ENCODE measurements at places on chromosomes 3 and 15. TPM values are rescaled to one million over a fixed set of nuclear protein-coding genes. Genes with fewer than 3 reads are reported as not detected.

DNA sequence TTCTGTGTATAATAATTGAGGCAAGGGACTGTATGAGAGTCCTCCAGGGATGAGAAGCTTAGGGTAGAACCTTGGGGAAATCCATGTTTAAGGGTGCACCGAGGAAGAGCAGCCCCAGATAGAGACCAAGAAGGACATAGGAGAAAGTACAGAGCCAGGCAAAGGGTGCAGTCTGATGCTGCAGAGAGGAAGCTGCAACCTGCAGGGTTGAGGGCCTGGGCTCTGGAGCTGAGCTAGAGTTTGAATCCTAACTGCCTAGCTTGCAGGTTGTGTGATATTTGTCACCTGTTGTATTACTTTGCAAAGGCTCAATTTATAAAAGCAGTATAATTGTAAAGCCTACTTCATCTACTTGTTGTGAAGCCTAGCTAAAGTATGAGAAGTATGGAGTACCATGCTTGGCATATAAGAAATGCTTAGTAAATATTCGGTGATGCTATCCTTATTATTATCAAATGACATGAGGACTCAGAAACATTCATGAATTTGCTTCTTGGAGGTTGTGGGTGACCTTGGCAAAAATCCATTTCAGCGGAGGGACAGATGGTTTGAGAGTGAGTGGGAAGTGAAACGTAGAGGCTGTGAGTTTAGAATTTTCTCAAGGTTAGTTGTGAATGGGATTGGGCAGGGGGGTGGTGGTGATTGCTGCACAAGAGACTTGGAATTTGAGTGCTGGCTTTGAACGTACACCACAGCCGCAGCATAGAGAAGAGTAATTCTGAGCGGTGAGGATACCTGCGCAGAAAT lies 43.8 kb downstream of the PLCL2 start:
- no peak for DNase-seq

- DNase-seq, result no peak
Measured at GRCh38 chr3:126464997-126465396, 10.7 kb downstream of the ZXDC start.

DNA sequence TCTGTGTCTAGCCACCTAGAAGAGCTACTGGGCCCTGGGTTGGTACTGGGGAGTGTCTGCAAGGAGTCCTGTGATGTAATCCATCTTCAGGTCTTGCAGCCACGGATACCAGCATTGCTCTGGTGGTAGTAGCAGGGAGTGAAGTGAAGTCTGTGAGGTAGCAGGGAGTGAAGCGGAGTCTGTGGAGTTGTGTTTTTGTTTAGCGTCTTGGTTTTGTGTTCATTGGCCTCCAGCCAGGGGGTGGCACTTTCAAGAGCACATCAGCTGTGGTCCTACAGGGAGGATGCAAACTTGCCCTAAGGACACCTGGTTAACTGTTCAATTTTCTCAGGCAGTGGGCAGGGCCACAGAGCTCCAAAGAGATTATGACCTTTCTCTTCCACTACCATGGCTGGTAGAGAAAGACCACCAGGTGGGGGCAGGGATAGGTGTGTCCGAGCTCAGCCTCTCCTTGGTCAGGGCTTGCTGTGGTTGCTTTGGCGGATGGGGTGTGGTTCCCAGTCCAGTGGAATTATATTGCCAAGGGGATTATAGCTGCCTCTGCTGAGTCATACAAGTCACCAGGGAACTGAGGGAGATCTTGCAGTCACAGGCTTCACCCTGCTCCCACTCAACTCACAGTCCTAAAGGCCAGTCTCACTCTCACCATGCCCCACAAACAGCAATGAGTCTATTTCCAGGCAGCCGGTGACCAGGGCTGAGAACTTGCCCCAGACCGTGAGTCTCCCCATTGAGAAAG lies 424.7 kb downstream of the ZBBX start:
- no peak for DNase-seq

- no peak for DNase-seq
Measured at GRCh38 chr3:188135271-188135670, 18.7 kb upstream of the LPP start.

DNA sequence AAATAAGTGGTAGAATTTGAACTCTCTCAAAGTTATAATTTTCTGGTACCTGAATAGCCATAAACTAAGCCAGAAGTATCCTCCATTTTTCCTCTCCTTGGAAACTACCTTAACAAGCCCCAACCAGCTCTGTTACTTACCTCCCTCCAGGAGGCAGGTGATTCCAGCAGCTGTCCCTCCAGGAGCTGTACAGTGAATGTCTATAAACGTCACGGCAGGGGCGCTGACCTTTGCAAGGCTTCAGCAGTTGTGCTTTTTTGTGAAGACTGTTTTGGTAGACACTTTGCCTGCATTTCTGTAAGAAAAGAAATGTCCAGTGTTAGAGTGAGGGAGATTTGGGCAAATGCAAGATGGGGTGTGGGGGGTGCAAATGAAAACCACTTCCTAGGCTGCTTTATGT lies 67.2 kb downstream of the LEO1 start:
- DNase-seq, result no peak

- DNase-seq, result no peak
Measured at GRCh38 chr15:82129761-82130160, 83.9 kb upstream of the MEX3B start.

GRCh38 chr3:189898559-189899153 lies 222.0 kb downstream of the P3H2 start:
- DNase-seq, result no peak

GRCh38 chr3:74691946-74692345 lies 77.5 kb upstream of the CNTN3 start:
- DNase-seq, result no peak

GRCh38 chr3:170610321-170610884 lies 24.5 kb upstream of the SLC7A14 start:
- DNase-seq, result no peak

DNA sequence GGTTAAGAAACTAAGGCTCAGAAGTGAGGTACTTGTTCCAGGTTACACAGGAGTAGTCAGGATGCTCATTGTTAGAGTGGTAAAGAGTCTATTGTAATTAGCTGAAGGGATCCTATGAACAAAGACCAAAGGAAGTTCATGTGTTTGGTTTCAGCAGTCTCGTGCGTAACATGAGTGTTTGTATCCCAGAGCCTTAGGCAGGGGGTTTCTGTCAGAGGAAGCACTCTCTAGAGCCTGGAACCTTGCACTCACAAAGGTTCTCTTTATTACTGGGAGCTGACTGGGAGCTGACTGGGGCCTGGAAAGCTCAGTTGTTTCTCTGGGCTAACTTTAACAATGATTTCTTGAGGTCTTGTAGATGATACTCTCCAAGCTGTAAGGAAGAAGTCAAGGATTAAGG lies 3.9 kb downstream of the ZNF197 start:
- DNase-seq, result no peak

DNA sequence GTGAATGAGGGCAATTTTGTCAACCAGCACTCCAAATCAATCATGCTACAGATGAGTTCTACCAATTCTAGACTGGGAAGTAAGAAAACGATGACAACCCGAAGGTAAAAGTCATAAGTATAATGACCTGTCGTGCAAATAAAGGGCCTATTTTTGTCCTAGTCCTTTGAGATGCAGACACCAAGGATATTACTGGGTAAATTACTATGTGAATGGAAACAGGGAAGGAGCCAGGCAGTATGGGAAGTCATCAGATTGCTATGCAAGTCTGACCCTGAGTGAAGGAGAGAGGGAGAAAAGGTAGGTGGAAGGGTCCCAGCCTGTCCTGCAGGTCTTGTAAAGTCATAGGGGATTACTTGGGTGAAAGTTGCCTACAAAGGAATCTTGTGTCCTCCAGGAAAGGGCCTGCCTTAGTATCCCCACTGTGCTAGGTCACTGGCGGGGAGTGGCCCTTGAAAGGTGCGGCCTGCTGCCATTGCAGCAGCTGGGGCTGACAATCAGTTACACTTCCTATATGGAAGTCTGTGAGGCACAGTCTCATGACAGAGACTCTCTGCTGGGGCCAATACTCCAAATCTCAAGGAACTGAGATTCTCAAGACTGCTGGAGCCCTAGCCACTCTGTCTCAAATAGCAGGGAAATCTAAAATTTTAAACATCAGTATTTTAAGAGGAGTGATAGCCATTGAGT lies 149.9 kb upstream of the SLC2A2 start:
- DNase-seq, result no peak

DNA sequence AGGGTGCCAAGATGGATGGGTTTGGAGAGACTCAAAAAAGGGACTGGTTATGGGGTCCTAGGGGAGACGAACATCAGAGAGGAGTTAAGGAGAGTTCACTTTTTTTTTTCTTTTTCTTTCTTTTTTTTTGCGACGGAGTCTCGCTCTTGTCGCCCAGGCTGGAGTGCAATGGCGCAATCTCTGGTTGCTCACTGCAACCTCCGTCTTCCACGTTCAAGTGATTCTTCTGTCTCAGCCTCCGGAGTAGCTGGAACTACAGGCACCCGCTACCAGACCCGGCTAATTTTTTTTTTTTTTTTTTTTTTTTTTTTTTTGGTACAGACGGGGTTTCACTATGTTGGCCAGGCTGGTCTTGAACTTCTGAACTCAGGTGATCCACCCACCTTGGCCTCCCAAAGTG lies 1.2 kb downstream of the SPINT1 start:
- DNase-seq, result no peak

DNA sequence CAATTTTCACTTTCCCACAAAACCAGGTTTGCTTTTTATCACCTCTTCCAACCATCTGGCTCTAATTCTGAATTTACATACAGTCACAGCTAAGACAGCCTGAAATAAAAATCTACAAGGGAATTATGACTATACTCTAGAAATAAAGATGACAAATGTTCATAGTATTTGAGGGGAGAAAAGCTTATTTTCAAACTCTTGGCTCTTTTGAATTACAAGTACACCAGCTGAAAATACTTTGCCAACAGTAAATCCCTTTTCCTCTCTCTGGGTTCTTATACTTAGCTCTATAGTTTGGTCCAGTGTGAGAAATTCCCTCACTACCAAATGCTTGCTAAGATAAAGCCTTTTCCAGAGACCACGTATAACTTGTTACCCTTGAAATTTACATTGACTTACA lies 1037.9 kb downstream of the ROBO1 start:
- no peak for DNase-seq

DNA sequence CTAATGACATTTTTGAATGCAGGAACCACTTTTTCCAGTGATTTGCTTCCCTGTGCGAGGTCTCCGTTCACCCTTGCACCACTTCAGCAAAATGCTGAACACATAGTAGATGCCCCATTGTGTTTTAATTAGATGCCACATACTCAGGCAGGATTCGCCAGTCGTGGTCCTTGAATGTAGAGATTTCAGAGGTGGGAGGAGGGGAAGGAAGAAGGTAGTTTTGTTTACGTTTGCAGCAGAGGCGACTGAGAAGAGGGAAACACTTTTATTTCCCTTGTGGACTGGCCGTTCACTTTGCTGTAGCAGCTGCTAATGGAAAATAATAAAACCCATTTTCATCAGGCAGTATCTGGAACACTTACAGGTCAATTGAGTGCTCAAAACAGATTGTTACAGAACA lies 262.8 kb upstream of the TBL1XR1 start:
- DNase-seq, result no peak

- no peak for DNase-seq
Measured at GRCh38 chr15:79872358-79873017, 24.3 kb downstream of the MTHFS start.

DNA sequence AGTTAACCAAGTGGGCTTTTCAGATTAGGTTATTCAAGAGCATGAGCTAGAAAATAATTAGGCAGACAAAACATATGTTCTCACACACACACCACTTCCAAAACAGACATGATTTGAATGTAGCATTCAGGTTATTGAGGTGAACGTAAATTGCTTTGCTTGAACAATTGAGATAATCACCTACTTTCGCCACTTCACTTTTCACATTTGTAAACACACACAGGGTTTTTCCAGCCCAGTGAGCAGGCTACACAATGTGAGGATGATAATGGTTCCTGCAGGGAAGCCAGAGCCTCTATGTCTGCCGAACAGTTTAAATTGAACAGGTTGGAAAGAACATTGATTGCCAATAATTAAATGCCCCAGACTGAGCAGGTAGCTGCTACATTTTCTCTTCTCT lies 560.8 kb downstream of the OCA2 start:
- no peak for DNase-seq

DNA sequence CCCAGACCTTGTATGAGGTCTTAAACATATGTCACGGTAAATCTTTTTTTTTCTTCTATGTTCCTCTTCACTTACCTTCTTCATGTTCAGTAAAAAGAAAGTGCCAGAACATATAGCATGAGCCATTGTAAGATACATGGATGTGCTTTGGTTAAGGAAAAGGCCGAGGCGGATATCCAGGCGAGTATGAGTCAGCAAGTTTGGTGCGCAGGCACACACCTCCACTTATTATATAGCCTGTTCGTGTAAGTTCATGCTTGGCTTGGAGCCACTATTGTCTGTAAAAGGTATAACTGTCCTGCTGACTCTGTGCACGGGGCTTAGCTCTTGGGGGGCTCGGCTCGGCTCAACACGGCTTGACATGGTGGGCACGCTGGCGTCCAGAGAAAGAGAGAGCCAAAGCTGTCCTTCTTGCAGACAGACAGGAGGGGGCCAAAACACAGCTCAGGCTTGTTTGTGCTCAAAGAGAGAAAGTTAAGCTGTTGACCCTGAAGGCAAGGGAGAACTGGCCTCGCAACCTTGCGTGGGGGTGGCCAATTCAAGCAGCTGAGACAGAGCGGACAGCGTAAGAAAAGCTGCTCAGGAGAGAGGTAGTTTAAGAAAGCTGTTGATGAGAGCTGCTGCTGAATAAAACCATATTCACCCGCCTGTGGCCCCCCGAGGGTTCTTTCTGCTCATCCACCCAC lies 251.2 kb downstream of the SLC9A9 start:
- DNase-seq, result no peak

- DNase-seq, result no peak
Measured at GRCh38 chr3:34180532-34180931, 382.1 kb downstream of the PDCD6IP start.

DNA sequence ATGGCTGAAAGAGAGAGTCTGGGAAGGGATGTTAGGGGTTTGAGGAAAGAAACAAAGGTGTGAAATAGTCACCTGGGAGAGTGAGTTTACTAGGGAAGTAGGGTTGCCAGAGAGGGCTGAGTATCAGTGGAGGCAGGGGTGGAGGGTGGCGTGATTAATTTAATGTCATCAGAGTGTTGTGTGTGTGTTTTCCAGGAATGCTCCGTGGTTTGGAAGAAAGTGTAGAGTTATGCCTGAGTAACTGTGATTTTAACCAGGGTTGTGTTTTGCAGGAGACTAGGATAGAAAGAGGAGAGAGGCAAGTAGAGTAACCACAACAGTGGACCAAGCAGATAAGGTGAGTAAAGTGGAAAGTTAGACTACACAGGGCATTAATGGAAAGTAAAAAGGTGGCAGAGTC lies 27.2 kb downstream of the PLD1 start:
- DNase-seq, result no peak

DNA sequence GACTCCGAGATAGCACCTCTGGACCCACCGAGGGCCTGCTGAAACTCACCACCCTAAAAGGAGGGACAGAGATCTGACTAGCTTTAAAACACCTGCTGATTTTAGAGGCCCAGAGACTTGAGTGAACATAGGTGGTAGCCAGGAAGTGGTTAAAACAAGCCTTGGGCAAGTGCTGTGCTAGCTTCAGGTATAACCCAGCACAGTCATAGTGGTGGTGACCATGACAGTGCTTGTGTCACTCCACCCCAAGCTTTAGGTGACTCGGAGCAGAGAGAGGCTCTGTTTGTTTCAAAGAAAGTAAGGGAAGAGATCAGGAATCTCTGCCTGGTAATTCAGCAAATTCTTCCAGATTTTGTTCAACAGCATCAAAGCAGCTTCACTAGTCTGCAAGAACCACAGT lies 641.1 kb upstream of the BCHE start:
- DNase-seq, result no peak

- no peak for DNase-seq
Measured at GRCh38 chr3:180116658-180117057, 79.9 kb upstream of the PEX5L start.

ST6GAL1 gene
- 142 TPM for total RNA-seq

CFAP20DC gene
- total RNA-seq, result 1.8 TPM

PCSK6 gene
- 1.4 TPM for total RNA-seq

SOX14 gene
- total RNA-seq, result not detected

ANKRD63 gene
- not detected for total RNA-seq

PPIB gene
- total RNA-seq, result 227 TPM

SSUH2 gene
- total RNA-seq, result not detected

Data from activated naive CD8-positive, alpha-beta T cell treated with anti-CD3 and anti-CD28 coated beads, Interleukin-2, amount 10 ng/mL, durations not matched to agents 7 days and 5 days (primary cell).